ENCODE measurements at places on chromosomes 2 and 18.

- no peak for DNase-seq
Observed at GRCh38 chr2:142052220-142052863, 78.5 kb downstream of the LRP1B start.

DNA sequence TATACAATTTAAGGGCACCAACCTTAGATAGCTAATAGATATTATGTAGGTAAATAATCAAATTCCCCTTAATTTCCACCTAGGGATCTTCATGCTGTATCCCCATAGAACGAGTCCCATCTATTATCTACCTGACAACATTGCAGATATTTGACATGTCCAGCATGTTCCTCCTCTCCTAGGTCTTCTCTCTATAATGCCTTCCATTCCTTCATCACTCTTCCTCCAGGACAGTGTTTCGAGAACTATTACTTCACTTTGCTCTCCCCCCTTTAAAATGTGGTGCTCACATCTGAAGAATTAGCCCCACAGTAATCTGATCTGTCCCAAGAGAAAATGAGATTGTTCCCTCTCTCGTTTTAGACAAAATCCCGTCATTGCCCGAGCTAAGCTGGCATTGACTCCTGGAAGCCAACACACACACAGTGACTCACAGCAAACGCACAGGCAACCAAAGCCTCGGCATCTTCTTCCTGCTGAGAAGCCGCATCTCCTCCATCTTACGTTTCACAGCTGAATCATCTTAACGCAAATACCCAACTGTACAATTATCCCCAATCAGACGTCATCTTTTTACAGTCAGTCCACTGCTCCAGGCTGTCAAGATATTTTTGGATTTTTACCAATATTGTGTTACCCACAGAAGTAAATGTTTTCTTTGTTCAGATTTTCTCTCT lies 162.9 kb upstream of the AGAP1 start:
- DNase-seq: no peak

- no peak for DNase-seq
Observed at GRCh38 chr2:233925402-233925801, 8.2 kb downstream of the TRPM8 start.

- DNase-seq: no peak
Observed at GRCh38 chr18:24840051-24840450, 379.6 kb downstream of the HRH4 start.

- no peak for DNase-seq
Observed at GRCh38 chr2:119221609-119222008, 2.0 kb upstream of the STEAP3 start.

- no peak for DNase-seq
Observed at GRCh38 chr2:71922499-71923142, 225.0 kb downstream of the CYP26B1 start.

All from NCI-H1105 treated with DMSO at 0.1 percent for 48 hours (cell line).